Osteoblast (primary cell): ENCODE measurements at places on chromosomes 3 and 15. TPM values are rescaled to one million over a fixed set of nuclear protein-coding genes. Genes with fewer than 3 reads are reported as not detected.

PLA2G4E gene
- total RNA-seq = not detected in 2 replicates

APEH gene
- 98.8 and 101 TPM in 2 replicates for total RNA-seq

IQCB1 gene
- 15.9 and 16.2 TPM in 2 replicates for total RNA-seq

ALCAM gene
- total RNA-seq = 178 and 276 TPM in 2 replicates

MAPK6 gene
- 77.2 and 86.9 TPM in 2 replicates for total RNA-seq

MYZAP gene
- total RNA-seq = under 0.01 TPM in 1 of 2 replicates, not detected in the other

CHRNA5 gene
- 0.29 and 0.36 TPM in 2 replicates for total RNA-seq

STXBP5L gene
- total RNA-seq = not detected in 2 replicates

RARB gene
- total RNA-seq = 4.1 and 7.6 TPM in 2 replicates

MYO9A gene
- total RNA-seq = 59.0 and 60.1 TPM in 2 replicates

ATOSA gene
- total RNA-seq = 34.4 and 47.4 TPM in 2 replicates

CFAP161 gene
- total RNA-seq = under 0.01 and 0.88 TPM in 2 replicates

EIF1B gene
- total RNA-seq = 19.2 and 23.0 TPM in 2 replicates

DISP2 gene
- total RNA-seq = 0.29 and 0.36 TPM in 2 replicates

EXD1 gene
- not detected in 2 replicates for total RNA-seq

LRRC15 gene
- total RNA-seq = 3.6 and 5.0 TPM in 2 replicates

SOX2 gene
- not detected in 2 replicates for total RNA-seq

CMTM8 gene
- 1.4 and 4.4 TPM in 2 replicates for total RNA-seq
